ENCODE measurements at places on chromosomes 12 and 14. TPM values are rescaled to one million over a fixed set of nuclear protein-coding genes. Genes with fewer than 3 reads are reported as not detected.

ABCD4 gene
- 20.0 TPM for total RNA-seq

GPR135 gene
- total RNA-seq, result 1.7 TPM

- no peaks in the 10 kb centered on the region for H3K36me3 ChIP-seq
- peak overlapping the region; percentile 98 for H3K27ac ChIP-seq
- no peaks in the 10 kb centered on the region for H3K27me3 ChIP-seq
- H3K4me3 ChIP-seq, result no peak overlapping the region
Observed at GRCh38 chr14:75242546-75243273, 35.9 kb upstream of the FOS start.

- DNase-seq, result no peak
- no peaks in the 10 kb centered on the region for H3K4me1 ChIP-seq
- no peaks in the 10 kb centered on the region for H3K36me3 ChIP-seq
- no peak overlapping the region for H3K4me3 ChIP-seq
- H3K27me3 ChIP-seq, result no peaks in the 10 kb centered on the region
Observed at GRCh38 chr14:55968741-55969140, 149.5 kb upstream of the PELI2 start.

DNA sequence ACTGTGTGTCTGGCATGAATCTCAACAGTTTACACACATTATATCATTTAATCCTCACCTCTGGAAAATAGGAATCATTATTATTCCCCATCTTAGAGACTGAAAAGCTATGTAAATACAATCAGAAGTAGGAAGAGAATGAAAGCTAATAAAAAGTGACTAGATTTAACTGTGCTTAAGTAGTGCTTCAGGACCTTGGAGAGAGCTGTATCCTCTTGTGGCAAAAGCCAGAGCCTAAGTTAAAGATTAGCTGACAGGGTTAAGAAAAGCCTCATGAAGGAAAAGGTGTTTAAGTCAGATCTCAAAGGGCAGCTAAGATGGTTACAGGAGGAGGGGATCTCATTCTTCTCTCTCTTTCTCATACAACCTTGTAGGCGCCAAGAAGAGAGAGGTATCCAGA lies 65.3 kb upstream of the TMEM233 start:
- DNase-seq, result no peak
- no peaks in the 10 kb centered on the region for H3K4me1 ChIP-seq
- no peaks in the 10 kb centered on the region for H3K36me3 ChIP-seq
- no peak overlapping the region for H3K27ac ChIP-seq
- no peaks in the 10 kb centered on the region for H3K27me3 ChIP-seq
